T-helper 17 cell (primary cell): ENCODE measurements at places on chromosomes 11 and 22. TPM values are rescaled to one million over a fixed set of nuclear protein-coding genes. Genes with fewer than 3 reads are reported as not detected.
A peak's percentile ranks its signal among the peaks of the same experiment; 100 is the strongest.

Gene KCNJ11
- total RNA-seq = 0.26 TPM

Gene DEUP1
- total RNA-seq = not detected

Gene LRRN4CL
- total RNA-seq = not detected

Gene DRICH1
- 0.42 TPM for total RNA-seq

Gene ANKRD13D
- 174 TPM for total RNA-seq

Gene B3GAT1
- 0.18 TPM for total RNA-seq

Gene CADM1
- 0.81 TPM for total RNA-seq

Gene SYTL2
- 50.0 TPM for total RNA-seq

Gene OR6A2
- total RNA-seq = not detected

Gene MACROD1
- 3.9 TPM for total RNA-seq

Gene SUSD2
- total RNA-seq = 1.1 TPM

DNA sequence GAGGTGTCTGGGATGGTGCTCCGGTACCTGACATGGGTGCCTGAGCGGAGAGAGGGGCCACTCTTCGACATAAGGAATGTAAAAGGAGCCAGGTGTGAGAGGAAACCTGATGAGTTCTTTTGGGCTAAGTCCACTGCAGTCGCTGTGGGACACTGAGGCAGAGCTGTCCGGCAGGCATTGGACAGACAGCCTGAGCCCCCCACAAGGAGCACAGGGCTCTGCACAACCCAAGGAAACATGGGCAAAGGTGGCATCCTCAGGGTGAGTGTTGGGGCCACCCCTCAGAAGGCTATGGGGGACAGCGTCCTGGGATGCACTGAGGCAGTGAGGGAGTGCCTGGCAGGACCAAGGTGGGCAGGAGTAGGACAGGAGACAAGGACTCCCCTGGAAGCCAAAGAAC is 57.7 kb upstream of the EMID1 start:
- no peaks in the 10 kb centered on the region for H3K4me1 ChIP-seq
- no peak overlapping the region for H3K27ac ChIP-seq
- no peak overlapping the region for H3K4me3 ChIP-seq
- H3K27me3 ChIP-seq = peaks cover 31% of the 10 kb centered on the region

DNA sequence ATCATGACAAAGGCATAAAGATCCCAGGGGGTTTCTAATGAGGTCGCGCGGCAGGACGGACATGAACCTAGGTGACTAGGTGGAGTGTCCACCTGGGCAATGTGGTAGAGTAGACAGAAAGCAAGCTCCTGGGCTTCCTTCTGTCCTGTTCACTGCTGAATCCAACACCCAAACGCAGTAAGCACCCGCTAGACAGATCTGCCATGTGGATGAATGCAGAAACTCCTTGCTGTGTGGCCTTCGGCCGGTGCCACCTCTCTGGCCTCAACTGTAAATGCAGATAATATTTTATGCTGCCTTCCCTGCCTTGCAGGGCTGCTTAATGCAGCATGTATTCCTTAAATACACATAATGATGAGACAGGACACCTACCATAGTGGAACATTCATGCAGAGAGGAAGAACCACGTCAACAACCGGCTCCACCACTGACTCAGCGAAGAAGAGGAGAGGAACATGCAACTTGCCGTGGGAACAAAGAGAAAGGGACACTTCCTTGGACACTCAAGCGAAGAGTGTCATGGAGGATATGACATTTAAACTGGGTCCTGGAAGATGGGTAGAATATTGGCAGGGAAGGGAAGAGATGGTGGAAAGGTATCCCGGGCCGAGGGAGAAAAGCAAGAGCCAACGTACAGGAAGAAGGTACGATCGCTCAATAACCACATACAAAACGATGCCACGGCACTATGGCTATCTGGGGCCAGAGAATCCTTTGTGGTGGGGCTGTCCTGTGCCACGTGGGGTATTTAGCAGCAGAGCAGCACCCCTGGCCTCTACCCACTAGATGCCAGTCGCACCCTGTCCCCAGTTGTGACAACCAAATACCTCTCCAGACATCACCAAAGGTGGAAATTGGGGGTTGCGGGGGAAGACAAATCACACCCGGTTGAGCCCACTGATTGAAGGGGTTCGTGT is 30.8 kb downstream of the MYH9 start:
- no peaks in the 10 kb centered on the region for H3K27me3 ChIP-seq
- H3K4me3 ChIP-seq = peak overlapping the region; percentile 96
- H3K36me3 ChIP-seq = peaks cover 11% of the 10 kb centered on the region

- H3K36me3 ChIP-seq = no peaks in the 10 kb centered on the region
- H3K27ac ChIP-seq = peak overlapping the region; percentile 79
- no peaks in the 10 kb centered on the region for H3K27me3 ChIP-seq
- no peak for DNase-seq
- peak overlapping the region; percentile 91 for H3K4me3 ChIP-seq
Measured at GRCh38 chr22:20206709-20207215, 55.9 kb upstream of the CCDC188 start.

- no peak overlapping the region for H3K27ac ChIP-seq
- no peaks in the 10 kb centered on the region for H3K27me3 ChIP-seq
- no peak for DNase-seq
- no peaks in the 10 kb centered on the region for H3K36me3 ChIP-seq
- peaks cover 2% of the 10 kb centered on the region for H3K4me1 ChIP-seq
- no peak overlapping the region for H3K4me3 ChIP-seq
Measured at GRCh38 chr11:59263225-59263894, 50.6 kb upstream of the MPEG1 start.

- no peaks in the 10 kb centered on the region for H3K27me3 ChIP-seq
- no peaks in the 10 kb centered on the region for H3K36me3 ChIP-seq
- H3K4me1 ChIP-seq = peaks cover 8% of the 10 kb centered on the region
Measured at GRCh38 chr11:61711498-61711897, 31.3 kb downstream of the DAGLA start.

DNA sequence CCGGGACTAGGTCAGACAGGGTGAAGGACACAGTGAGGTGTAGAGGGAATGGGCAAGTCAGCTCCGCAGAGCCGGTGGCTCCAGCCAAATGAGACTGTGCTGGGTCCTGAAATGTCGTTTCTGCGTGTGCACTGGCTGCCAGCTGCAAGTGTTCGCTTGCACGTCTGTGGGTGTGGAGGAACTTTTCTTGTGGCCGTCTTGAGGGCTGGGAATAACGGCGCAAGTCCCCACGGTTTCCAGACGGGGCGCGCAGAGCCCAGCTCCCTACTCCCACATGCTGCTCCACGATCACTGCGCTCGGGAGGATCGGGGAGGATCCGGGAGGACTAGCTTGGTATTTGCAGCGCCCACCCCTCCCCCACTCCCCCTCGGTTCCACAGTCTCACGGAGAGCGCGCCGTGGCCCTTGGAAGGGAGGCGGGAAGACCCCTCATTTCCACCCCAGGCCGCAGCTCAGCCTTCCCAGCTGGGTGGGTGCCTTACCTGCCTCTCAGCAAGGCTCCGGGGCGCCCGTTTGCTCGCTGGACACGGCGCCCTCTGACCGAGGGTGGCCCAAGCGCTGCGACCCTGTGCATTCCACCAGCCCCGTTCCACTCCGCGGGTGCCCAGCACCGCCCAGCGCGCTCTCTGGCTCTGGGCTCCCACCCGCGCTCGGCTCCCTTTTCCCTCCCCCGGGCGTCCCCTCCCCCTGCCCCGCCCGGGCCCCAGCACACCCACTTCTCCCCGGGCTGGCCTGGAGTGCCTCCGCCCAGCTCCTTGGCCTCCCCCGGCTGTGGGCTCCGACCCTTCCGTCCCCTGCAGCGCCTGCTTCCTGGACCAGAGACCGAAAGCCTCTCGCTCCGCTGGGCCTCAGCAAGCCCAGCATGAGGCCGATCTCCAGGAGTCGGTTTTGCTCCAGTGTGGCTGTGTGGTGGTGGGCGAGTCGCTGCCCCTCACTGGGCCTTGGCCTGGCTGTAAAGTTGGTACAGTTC is at the start of gene KCNE3:
KCNE3 (minus strand) TSS at position 634 of the 970 bp plus-strand sequence. CDS start 9,986 bp downstream, outside the sequence.
- peaks cover 59% of the 10 kb centered on the region for H3K27me3 ChIP-seq
- peaks cover 4% of the 10 kb centered on the region for H3K36me3 ChIP-seq
- H3K27ac ChIP-seq = no peak within 1 kb of the TSS
- no peak for DNase-seq

GRCh38 chr11:29801561-29801960 is 215.3 kb downstream of the KCNA4 start:
- DNase-seq = no peak
- H3K4me3 ChIP-seq = no peak overlapping the region
- no peaks in the 10 kb centered on the region for H3K27me3 ChIP-seq
- H3K27ac ChIP-seq = no peak overlapping the region
- no peaks in the 10 kb centered on the region for H3K4me1 ChIP-seq
- no peaks in the 10 kb centered on the region for H3K36me3 ChIP-seq

DNA sequence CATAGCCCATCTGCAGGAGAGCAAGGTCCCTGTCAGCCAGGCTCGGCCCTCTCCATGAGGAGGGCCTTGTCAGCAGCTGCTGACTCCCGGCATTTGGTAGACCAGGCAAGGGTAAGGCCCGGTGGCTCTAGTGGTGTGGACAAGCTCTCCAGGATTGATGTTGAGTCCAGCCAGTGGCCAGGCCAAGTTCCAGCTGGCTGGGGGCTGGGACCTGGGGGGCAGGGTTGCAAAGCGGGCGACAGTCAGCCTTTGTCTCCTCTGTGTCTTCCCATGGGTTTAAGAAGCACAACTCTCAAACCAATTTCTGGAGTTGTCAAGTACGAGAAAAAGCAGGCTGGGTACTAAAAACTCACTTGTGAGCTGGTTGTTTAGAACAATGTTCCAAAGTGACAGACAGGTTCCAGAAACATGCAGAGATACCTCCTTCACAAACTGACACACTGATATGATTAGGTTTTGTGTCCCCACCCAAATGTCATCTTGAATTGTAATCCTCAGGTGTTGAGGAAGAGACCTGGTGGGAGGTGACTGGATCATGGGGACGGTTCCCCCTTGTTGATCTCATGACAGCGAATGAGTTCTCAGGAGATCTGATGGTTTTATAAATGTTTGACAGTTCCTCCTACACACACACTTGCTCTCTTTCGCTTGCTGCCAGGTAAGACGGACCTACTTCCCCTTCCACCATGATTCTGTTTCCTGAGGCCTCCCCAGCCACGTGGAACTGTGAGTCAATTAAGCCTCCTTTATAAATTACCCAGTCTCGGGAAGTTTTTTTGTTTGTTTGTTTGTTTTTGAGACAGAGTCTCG is 52.3 kb upstream of the SERPIND1 start:
- peaks cover 5% of the 10 kb centered on the region for H3K4me1 ChIP-seq
- no peak overlapping the region for H3K4me3 ChIP-seq
- no peaks in the 10 kb centered on the region for H3K36me3 ChIP-seq

- peaks cover 31% of the 10 kb centered on the region for H3K27me3 ChIP-seq
- no peak for DNase-seq
- no peak overlapping the region for H3K4me3 ChIP-seq
- H3K4me1 ChIP-seq = no peaks in the 10 kb centered on the region
- no peaks in the 10 kb centered on the region for H3K36me3 ChIP-seq
Measured at GRCh38 chr11:78797559-78797958, 222.9 kb upstream of the NARS2 start.

GRCh38 chr11:124943741-124944140 is 7.9 kb upstream of the HEPACAM start:
- H3K27me3 ChIP-seq = peaks cover 23% of the 10 kb centered on the region
- peaks cover 2% of the 10 kb centered on the region for H3K36me3 ChIP-seq
- DNase-seq = no peak
- no peak overlapping the region for H3K4me3 ChIP-seq
- H3K4me1 ChIP-seq = peaks cover 5% of the 10 kb centered on the region

DNA sequence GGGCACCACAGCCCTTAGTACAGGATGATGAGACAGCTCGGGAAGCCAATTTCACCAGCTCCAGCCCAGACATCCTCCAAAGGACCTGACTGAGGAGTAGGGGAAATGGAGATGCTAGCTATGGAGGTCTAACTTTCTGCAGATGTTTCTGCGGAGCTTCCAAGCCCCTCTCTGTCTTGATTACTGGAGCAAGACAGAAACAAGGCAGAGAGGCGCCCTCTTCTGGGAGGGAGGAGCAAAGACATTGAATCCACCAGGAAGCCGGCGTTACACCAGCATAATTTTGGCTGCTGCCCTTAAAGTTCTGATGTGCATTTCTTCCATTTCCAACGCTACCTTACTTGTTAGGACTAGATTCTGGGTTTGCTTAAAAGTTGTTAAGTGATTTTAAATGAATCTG is 107.3 kb upstream of the HSD17B12 start:
- no peak overlapping the region for H3K4me3 ChIP-seq
- no peak overlapping the region for H3K27ac ChIP-seq
- H3K27me3 ChIP-seq = peaks cover 96% of the 10 kb centered on the region
- DNase-seq = no peak

GRCh38 chr22:23424031-23424430 is 156.1 kb downstream of the IGLL1 start:
- H3K4me1 ChIP-seq = no peaks in the 10 kb centered on the region
- H3K27me3 ChIP-seq = no peaks in the 10 kb centered on the region
- no peaks in the 10 kb centered on the region for H3K36me3 ChIP-seq
- no peak for DNase-seq
- no peak overlapping the region for H3K27ac ChIP-seq

DNA sequence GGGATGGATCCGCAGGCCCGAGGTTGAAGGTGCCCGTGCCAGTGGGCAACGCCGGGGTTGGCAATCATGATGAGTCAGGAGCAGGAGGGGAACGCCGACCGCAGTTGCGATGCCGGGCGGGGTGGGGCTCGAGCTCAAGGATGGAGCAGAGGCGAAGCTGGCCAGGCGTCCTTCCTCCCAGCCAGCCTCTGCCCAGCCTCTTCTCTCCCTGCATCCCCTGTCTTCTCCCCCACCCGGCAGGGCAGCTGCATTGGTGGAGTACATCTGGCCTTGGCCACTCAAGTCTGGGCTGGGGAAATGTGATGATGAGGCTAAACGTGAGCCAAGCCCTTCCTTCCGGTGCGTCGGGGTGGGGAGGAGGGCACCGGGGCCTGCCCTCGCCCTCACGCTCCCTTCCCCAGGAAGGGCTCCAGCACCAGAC is 3.9 kb downstream of the IFITM10 start:
- H3K4me1 ChIP-seq = peaks cover 14% of the 10 kb centered on the region
- H3K27me3 ChIP-seq = peaks cover 15% of the 10 kb centered on the region
- DNase-seq = no peak
- H3K4me3 ChIP-seq = no peak overlapping the region

DNA sequence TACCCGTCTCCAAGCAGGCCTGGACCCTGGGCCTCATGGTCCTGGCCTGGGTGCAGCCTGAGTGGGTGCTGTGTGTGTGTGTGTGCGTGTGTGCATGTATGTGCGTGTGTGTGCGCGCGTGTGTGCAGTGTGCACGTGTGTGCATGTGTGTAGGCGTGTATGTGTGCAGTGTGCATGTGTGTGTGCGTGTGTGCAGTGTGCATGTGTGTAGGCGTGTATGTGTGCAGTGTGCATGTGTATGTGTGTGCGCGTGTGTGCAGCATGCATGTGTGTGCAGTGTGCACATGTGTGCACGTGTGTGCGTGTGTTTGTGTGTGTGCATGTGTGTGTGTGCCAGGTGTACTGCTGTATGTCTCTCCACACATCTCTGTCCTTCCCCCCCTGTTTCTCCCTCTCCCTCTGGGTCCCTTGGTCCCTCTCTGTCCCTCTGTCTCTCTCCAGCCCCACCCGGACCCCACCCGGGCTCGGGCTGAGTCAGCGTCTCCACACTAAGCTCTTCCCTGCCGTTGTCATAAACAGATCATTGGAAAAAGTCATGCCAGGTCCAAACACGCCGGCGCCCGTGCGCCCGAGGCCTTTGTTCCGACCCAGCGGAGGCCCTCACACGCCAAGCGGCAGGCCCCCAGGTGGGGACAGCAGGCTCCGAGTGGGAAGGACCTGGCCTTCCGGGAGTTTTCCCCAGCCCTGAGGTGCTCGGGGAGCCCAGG is 34.0 kb downstream of the WNT7B start:
- H3K27me3 ChIP-seq = peaks cover 17% of the 10 kb centered on the region
- H3K4me3 ChIP-seq = no peak overlapping the region
- H3K27ac ChIP-seq = no peak overlapping the region
- DNase-seq = no peak
- no peaks in the 10 kb centered on the region for H3K36me3 ChIP-seq
